ENCODE measurements at places on chromosomes 6 and 20. TPM values are rescaled to one million over a fixed set of nuclear protein-coding genes. Genes with fewer than 3 reads are reported as not detected.

The ADAM33 gene
- total RNA-seq = 45.9 TPM

The ISM1 gene
- total RNA-seq = 9.4 TPM

The LIN28B gene
- 1.7 TPM for total RNA-seq

The NR2E1 gene
- total RNA-seq = 0.83 TPM

The SLC2A10 gene
- 19.5 TPM for total RNA-seq

The DCDC2 gene
- total RNA-seq = 2.4 TPM

The HTR1E gene
- 1.7 TPM for total RNA-seq

The RWDD2A gene
- 7.3 TPM for total RNA-seq

The MYL9 gene
- 85.3 TPM for total RNA-seq

The FAM83D gene
- total RNA-seq = 5.8 TPM

The CENPW gene
- 9.2 TPM for total RNA-seq

The PRDM13 gene
- total RNA-seq = 1.7 TPM

The STK35 gene
- 9.4 TPM for total RNA-seq

The CRISP3 gene
- total RNA-seq = 5.4 TPM

The NNAT gene
- total RNA-seq = 220 TPM

The CCM2L gene
- 3.8 TPM for total RNA-seq

The MCHR2 gene
- total RNA-seq = 0.11 TPM

The TEAD3 gene
- total RNA-seq = 1.8 TPM

The NOTCH4 gene
- total RNA-seq = 12.8 TPM

The SNPH gene
- total RNA-seq = 12.2 TPM

The RPP40 gene
- total RNA-seq = 20.5 TPM

The BHLHE23 gene
- not detected for total RNA-seq

The MAS1 gene
- total RNA-seq = 0.10 TPM

The PKHD1 gene
- 0.10 TPM for total RNA-seq

The SLC35D3 gene
- total RNA-seq = 0.33 TPM

The CASS4 gene
- total RNA-seq = 1.3 TPM

The PHIP gene
- total RNA-seq = 57.6 TPM

The HLA-C gene
- total RNA-seq = 24.9 TPM

The DST gene
- total RNA-seq = 325 TPM

The HLA-DQB1 gene
- total RNA-seq = 6.9 TPM

The E2F3 gene
- total RNA-seq = 9.0 TPM

The RBPJL gene
- total RNA-seq = 0.11 TPM

The PSMB9 gene
- 8.3 TPM for total RNA-seq

The SERAC1 gene
- total RNA-seq = 14.7 TPM
